Gastrocnemius medialis (tissue), 4 donors: ENCODE measurements at places on chromosomes 1 and 21. TPM values are rescaled to one million over a fixed set of nuclear protein-coding genes. Genes with fewer than 3 reads are reported as not detected.

KLHDC7A gene
- total RNA-seq: not detected

RGS1 gene
- 2.7 TPM for total RNA-seq

MAN1C1 gene
- total RNA-seq: 4.4 TPM

KIF21B gene
- total RNA-seq: 0.47 TPM

RHOU gene
- 49.8 TPM for total RNA-seq

PTGFRN gene
- 1.5 TPM for total RNA-seq

CDK18 gene
- total RNA-seq: 4.6 TPM

- DNase-seq: peak; percentile 26
Measured at GRCh38 chr1:68149907-68150306, 82.4 kb downstream of the WLS start.

- DNase-seq: no peak
Measured at GRCh38 chr1:18300376-18300775, 180.4 kb upstream of the KLHDC7A start.

DNA sequence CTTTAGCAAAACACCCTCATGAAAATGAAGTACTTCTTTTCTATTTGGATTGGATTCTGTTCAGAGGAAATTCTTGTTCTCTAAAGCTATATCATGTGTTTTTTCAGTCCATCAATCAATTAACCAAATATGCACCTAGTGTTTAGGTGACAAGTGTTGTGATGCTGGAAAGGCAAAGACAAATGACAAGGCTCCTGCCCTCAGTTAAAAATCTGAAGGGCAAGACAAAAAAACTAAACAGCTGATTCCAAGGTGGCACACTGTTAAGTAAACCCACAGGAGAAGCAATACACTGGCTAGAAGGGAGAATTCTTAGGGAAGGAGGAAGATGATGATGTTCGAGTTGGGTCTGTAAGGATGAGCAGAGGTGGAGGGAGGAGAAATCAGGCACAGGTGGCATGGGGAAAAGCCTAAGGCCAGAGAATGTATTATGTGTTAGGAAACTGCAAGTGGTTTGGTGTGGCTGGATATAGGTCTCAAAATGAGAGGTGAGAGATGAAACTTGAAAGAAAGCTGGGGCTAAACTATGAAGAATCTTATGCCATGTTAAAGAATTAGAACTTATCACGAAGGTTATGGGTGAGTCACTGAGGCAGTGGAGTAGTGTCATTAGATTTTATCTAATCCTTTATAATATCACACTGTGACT lies 51.8 kb upstream of the GFI1 start:
- no peak for DNase-seq

- no peak for DNase-seq
Measured at GRCh38 chr1:241622669-241623068, 17.5 kb downstream of the CHML start.

DNA sequence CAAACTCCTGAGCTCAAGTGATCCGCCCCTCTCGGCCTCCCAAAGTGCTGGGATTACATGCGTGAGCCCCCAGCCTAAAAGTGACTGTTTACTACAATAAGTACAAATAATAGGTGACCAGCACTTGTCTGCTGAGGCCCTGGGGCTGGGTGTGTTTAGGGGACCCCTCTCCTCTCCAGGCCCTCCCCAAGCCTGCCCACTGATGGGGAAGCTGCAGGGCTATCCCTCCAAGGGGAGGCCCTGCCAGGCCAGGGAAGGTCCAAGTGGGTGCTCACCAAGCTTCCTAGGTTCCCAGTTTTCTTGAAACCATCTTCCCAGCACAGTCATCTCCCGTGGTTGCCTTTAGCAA lies 60.7 kb downstream of the H3-3A start:
- DNase-seq: no peak

GRCh38 chr1:245933431-245934045 lies 573.5 kb downstream of the SMYD3 start:
- no peak for DNase-seq

GRCh38 chr21:45811136-45811535 lies 167.6 kb downstream of the PCBP3 start:
- no peak for DNase-seq

DNA sequence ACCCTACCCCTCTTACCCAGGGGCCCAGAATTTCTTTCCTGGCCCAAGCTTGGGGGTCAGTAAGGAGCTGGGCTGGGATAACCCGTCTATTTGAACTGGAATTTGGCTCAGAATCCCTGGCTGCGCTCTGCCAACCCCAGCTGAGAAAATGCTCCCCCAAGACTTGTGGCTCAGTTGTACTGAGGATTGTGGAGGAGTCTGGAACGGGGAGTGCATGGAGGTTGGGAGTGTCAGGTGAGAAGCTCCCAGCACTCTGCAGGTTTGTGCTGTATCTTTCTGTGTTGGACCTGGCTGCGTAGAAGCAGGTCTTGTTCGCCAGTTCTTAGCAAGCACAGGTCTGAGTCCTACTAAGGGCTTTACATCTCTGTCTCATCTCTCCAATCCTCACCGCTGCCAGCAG lies 1.6 kb downstream of the TCEA3 start:
- DNase-seq: no peak

- no peak for DNase-seq
Measured at GRCh38 chr1:167676205-167676915, 45.4 kb upstream of the MPZL1 start.

GRCh38 chr21:42406201-42406621 lies 2.5 kb downstream of the UBASH3A start:
- DNase-seq: no peak

GRCh38 chr21:41611966-41612606 lies 104.1 kb upstream of the TMPRSS2 start:
- DNase-seq: no peak

DNA sequence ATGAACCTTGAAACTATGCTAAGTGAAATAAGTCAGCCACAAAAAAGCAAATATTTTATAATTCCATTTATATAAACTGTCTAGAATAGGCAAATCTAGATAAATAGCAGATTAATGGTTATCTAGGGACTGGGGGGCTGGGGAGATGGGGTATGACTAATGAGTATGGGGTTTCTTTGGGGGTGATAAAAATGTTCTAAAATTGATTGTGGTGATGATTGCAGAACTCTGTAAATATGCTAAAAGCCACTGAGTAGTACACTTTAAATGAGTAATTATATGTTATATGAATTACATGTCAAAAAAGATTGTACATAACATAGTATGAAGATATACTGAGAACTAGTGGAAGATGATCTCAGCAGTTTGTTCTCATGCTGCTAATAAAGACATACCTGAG lies 675.0 kb downstream of the KIF26B start:
- no peak for DNase-seq

GRCh38 chr21:42423685-42424084 lies 20.0 kb downstream of the UBASH3A start:
- no peak for DNase-seq

GRCh38 chr1:235945775-235946570 lies 79.3 kb upstream of the LYST start:
- DNase-seq: no peak

DNA sequence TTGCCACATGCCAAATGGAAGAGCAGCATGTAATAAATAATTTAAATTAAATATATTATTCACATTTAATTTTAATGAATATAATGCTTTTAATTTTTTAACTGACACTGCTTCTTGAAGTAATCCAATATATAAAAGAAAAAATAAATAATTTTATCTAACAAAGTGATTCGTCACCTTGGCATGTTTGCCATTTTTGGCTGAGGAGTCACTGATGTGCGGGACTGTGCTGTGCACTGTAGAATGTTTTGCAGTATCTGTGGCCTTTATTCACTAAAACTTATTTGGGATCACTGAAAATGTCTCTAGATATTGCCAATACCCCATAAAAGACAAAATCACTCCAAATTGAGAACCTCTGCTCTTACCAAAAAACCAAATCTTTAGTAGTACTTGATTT lies 807.8 kb downstream of the BRINP3 start:
- no peak for DNase-seq

- no peak for DNase-seq
Measured at GRCh38 chr1:9180111-9180819, 51.4 kb upstream of the GPR157 start.

DNA sequence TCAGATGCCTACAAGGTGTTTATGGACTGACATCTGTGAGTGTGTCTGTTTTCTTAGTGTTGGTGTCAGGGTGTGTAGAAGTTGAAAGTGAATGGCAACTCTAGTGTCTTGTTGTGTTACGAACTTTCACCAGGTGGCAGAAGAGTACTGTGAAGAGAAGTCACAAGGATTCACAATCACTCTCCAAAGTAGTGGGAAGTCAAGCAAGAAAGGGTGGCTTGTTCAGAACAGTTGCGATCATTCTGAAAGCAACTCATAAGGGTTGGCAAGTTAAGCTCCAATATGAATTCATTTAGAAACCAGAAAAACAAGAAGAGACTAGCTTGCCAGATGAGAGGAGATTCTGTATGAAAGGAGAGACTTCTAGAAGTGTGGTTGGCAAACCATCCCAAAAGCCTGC lies 86.1 kb downstream of the FASLG start:
- no peak for DNase-seq

DNA sequence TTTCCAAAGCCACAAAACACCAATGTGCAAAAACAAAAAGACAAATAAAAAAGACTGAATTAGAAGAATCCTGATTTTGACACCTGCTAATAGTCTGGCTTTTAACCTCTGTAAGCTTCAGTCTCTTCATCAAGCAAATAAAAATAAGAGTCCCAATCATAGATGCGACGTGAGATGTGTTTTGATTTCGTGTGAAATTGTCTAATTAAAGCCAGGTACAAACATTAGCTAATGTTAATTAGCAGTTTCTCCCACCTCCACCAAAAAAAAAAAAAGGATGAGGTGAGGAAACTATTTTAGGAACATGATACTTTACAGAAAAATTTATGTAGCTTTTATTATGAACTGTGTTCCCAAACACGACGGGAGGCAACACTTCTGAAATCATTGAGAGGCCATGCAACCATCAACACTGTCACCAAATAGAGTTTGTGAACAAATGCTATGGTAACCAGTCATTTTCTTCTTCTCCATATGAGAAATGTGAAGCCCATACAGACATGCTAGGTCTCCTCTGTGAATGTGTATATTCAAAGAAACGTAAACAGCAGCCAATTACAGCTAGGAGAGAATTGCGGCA lies 6.7 kb upstream of the EVI5 start:
- DNase-seq: no peak

- DNase-seq: no peak
Measured at GRCh38 chr1:186897008-186897407, 68.3 kb downstream of the PLA2G4A start.

GRCh38 chr1:167746988-167747655 lies 25.3 kb downstream of the MPZL1 start:
- no peak for DNase-seq

DNA sequence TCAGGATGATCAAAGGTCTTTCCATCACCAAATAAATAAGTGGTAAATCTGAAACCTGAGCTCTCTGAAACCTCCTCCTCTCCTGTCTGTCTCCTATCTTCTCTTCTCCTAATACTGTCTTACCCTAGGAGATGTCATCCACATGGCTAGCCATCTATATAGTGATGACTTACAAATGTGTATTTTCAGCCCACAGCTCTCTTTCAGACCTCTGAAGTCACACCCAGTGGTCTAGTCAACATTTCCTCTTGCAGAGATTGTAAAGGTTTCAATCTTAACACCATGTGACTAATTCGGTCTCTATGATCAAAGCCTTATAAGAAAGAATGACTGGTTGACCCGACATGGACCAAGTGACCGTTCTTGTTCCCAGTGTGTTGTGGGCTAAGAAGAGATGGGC lies 63.1 kb upstream of the DPT start:
- DNase-seq: no peak

GRCh38 chr1:203754455-203754864 lies 10.5 kb upstream of the LAX1 start:
- no peak for DNase-seq

GRCh38 chr1:239307886-239308285 lies 78.5 kb upstream of the CHRM3 start:
- no peak for DNase-seq
